Osteocyte (in vitro differentiated cells): ENCODE measurements at places on chromosomes 4 and X. TPM values are rescaled to one million over a fixed set of nuclear protein-coding genes. Genes with fewer than 3 reads are reported as not detected.
A peak's percentile ranks its signal among the peaks of the same experiment; 100 is the strongest.

The CORIN gene
- 1.6 and 2.6 TPM in 2 replicates for total RNA-seq

DNA sequence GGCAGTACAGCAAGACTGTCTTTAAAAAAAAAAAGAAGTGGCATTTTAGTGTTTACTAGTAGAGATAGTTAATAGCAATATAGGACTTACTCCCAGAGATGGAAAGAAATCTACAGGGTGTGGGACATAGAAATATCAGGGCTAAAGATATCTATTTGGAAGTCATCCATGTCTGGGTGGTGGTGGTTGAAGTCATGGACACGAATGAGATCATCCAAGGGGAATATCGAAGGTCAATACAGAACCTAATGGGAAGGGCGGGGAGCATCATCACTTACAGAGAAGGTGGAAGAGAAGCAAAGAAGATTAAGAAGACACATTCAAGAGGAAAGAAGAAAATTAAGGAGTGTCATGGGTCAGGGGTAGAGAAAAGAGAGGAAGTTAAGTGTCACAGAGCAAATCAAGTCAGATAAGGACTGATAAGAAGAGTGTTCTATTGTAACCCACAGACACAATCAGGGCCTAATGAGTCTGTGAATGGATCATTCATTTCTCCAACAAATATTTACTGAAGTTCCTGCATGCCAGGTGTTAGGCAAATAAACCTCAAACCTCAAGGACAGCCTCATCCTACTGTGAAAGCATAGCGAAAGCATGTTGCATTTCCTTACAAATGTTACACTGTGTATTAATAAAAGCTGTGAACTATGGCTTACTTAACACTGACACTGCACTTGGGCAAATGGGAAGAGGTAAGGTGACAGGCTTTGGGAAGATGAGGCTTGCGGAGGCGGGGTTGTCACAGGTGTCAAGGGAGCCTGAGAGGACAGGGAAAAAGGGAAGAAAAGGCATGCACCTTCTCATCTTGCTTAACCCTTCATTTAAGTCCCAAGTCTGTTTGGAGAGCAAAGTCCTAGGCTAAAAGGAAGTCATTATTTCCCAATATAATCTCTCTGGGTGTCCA lies 65.3 kb downstream of the ELOVL6 start:
- DNase-seq: no peak

GRCh38 chrX:31057291-31057690 lies 14.6 kb downstream of the FTHL17 start:
- DNase-seq: no peak

GRCh38 chr4:151325111-151325948 lies at the start of gene SH3D19:
Gene SH3D19, minus strand, starts transcription at chr4:151325605. Its CDS starts 253 bp downstream, at chr4:151325352.
- peak; percentile 84 for DNase-seq

DNA sequence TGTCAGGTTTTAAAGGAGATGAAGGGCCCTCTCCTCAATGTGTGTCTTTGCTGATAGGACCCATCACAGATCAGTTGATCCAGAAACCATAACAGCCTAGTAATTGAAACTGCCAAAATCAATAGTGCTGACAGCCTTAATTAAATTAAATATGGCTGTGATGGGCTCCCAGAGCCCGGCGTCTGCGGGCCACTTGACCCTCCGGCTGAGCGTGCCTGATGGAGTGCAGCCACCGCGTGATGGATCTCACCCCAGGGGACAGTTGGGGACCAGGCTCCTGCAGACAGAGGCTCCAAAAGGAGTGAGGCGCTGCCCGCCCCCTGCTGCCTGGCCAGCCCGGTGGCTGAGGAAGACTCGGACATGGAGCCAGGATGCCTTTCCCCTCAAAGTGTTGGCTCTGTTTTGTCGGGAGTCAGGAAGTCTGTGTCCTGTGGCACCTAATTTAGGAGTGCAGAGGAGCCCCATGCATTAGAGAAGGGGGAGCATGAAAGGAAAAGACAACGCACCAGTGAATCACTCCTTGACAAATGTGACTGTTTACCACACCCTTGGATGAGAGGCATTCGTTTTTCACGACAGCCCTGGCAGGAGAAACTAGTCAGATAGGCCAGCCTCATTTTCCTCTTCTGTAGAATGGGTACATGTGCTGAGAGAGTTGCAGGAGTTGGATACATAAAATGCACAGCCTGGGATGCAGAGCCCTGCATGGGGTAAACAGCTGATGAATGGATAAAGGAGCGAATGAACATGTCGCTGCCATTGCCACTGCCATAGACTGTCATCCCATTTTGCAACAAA lies 40.9 kb upstream of the MSX1 start:
- peak; percentile 65 for DNase-seq
